Right atrium auricular region (tissue), 2 donors: ENCODE measurements at places on chromosomes 4 and X. TPM values are rescaled to one million over a fixed set of nuclear protein-coding genes. Genes with fewer than 3 reads are reported as not detected.

The SMR3B gene
- total RNA-seq: not detected

The SNCA gene
- 8.5 TPM for total RNA-seq

The EDA gene
- total RNA-seq: 14.9 TPM

The BEX1 gene
- 5.9 TPM for total RNA-seq

DNA sequence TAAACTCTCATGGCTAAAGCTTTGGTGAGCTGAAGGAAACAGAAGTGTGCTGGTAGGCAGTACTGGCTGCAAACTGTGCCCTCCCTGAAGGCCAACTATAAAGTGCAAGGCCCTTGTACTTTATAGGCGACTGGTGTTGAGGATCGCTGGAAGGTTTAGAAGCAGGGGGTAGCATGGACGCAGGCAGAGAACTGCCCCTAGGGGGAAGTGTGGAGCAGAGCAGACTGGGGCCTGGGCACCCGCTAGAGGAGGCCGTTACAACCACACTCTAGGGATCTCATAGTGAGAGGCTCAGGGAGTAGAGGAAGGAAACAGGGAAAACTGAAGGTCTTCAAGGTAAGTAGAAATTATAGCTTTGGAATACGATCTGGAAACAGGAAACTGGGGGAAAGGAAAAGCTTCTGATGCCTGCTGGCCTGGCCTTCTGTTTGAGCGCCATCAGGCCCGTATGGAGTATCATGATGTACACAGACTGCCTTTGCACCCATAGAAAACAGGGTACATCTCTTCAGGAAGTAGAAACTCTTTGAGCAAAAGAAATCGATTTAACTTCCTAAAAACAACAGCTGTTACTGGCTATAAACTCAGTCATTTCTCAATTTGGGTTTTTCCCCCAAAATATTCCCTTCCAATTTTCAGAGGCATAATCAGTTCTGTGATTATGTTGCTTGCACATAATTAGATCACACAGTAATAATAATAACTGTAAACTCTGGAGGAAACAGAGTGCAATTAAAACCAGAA is 23.9 kb upstream of the TMSB4X start:
- H3K4me3 ChIP-seq: no peak overlapping the region
- no peaks in the 10 kb centered on the region for H3K36me3 ChIP-seq
- peak overlapping the region; percentile 69 for H3K27ac ChIP-seq
- DNase-seq: no peak
- H3K27me3 ChIP-seq: no peaks in the 10 kb centered on the region
- peaks cover 18% of the 10 kb centered on the region for H3K4me1 ChIP-seq

DNA sequence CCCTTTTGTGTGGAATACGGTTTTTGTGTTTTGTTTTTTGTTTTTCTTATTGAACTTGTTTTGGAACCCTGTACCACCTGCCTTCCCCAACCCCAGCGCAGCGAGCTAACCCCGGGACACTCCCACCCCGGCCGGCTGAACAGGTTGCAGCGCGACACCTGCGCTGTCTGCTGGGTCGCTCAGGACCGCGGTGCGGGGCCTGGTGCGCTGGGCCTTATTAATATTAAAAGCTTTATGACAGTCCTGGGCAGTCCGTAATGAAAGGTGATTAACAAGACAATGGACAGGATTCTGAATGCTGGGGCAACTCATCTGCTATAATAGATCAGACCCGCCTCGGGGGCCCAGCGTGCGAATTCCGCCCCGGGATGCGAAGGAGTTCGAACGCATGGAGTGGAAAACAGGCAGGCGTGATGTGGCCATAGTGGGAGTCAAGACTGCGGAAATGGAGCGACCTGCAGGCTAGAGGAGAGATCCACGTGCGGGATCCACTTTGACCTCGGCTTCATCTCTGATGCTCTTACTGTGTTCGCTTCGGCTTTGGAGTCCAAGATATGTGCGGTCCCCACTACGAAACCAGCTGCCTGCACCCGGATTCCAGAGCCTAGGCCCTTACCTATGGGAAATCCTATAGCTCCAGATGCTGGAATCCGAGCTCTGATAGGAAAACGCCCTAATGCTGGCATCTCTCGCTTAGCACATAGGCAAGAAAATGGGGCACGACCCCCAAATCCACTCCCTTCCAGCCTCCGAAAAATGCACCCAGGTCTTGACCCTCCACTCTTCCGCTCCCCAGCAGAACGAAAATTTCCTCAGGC is 69.0 kb upstream of the TMEM33 start:
- no peak overlapping the region for H3K27ac ChIP-seq
- H3K4me1 ChIP-seq: no peaks in the 10 kb centered on the region
- no peak for DNase-seq
- peaks cover 25% of the 10 kb centered on the region for H3K27me3 ChIP-seq
- no peak overlapping the region for H3K4me3 ChIP-seq

DNA sequence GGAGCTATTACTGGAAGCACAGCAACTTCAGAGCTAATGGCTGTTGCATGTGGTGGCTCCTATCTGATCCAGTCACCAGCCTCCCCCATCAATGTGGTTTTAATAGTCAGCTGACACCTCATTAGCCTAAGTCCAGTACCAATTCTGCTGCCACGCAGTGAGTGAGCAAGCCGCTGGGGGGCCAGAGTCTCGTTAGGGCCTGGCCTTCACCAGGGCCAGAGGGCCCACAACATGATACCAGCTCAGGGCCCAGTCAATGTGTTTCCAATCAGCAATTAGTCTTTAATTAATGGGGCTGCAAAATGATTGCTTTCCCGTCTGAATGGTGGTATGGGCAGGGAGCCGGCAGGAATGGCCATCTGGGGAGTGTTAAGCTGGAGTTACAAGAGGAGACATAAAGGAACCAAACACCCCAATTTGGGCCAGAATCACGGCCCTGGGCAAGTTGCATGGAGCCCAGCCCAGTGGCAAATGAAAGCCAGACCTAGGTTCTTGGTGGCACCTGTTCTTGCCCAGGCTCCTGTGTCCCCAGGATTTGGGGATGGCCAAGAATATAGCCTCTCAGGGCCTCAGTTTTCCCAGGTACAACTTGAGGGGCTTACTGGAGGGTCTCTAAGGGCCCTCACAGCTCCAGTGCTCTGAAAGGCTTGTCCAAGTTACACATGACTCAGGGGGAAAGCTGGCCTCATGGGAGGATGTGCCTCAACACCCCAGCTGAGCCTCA is 119.2 kb downstream of the EFNB1 start:
- no peak overlapping the region for H3K27ac ChIP-seq
- DNase-seq: peak; percentile 26
- H3K27me3 ChIP-seq: no peaks in the 10 kb centered on the region
- H3K36me3 ChIP-seq: no peaks in the 10 kb centered on the region

GRCh38 chrX:153321381-153322124 is at the start of gene PNMA6F:
TSS of gene PNMA6F (minus strand) at chrX:153321767. CDS start at chrX:153320674, 1,093 bp downstream.
- H3K4me1 ChIP-seq: no peaks in the 10 kb centered on the region
- H3K27me3 ChIP-seq: no peaks in the 10 kb centered on the region
- DNase-seq: peak; percentile 44
- H3K4me3 ChIP-seq: no peak within 1 kb of the TSS
- H3K36me3 ChIP-seq: no peaks in the 10 kb centered on the region

- no peak overlapping the region for H3K27ac ChIP-seq
- no peaks in the 10 kb centered on the region for H3K36me3 ChIP-seq
- H3K4me1 ChIP-seq: peaks cover 3% of the 10 kb centered on the region
- H3K4me3 ChIP-seq: no peak overlapping the region
- no peak for DNase-seq
Observed at GRCh38 chr4:4577359-4577875, 35.6 kb upstream of the STX18 start.

DNA sequence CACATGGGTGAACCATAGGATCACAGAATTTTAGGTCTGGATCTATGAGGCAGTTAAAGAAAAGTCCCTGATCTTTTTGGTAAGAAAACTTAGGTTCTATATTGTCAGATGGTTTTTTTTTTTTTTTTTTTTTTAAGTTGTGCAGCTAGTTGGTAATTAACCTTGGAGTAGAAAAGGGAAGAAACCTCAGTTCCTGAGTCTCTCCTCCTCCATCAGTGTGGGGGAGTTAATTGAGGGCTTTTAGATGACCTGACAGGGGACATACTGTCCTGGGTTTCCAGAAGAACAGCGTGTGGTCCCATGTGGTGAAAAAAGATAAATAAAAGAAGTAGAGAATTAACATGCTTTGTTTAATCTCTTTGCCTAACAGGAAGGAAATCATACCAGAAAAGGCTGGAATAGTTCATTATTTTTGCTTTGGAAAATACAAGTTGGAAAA is 123.7 kb downstream of the ARHGAP10 start:
- H3K4me1 ChIP-seq: no peaks in the 10 kb centered on the region
- no peaks in the 10 kb centered on the region for H3K27me3 ChIP-seq
- H3K4me3 ChIP-seq: no peak overlapping the region
- peak overlapping the region; percentile 57 for H3K27ac ChIP-seq
- no peak for DNase-seq
- peaks cover 7% of the 10 kb centered on the region for H3K36me3 ChIP-seq

DNA sequence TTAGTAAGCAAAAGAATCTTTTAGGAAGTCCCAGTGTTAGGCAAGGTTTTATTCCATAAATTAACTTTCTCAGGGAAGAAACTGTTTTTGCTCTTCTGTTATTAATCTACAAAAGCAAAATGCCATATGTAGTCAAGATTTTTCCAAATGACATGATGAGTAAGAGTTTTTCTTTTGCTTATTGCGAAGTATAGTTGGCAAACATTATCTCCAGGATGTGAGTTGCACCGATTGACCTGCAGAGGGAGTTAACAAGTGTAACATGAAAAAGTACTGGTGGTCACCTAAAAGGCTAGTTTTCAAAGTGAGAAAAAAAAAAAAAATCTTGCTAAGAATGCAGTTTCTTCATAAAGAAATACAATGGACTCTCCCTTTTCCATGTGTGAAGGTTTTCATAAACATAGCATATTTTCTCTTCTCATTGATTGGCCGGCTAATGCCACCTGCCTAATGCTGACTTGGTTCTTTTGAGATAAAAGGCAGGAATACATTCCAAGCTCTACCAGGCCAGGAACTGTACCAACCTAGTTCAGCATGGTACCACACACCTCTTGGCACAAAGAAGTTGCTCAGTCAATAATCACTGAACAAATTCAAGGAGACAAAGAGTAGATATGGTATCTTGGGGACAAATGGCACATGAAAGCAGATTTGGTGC is 100.2 kb downstream of the LNX1 start:
- H3K4me1 ChIP-seq: no peaks in the 10 kb centered on the region
- H3K27me3 ChIP-seq: no peaks in the 10 kb centered on the region
- H3K27ac ChIP-seq: peak overlapping the region; percentile 32
- DNase-seq: peak; percentile 75
- no peaks in the 10 kb centered on the region for H3K36me3 ChIP-seq

DNA sequence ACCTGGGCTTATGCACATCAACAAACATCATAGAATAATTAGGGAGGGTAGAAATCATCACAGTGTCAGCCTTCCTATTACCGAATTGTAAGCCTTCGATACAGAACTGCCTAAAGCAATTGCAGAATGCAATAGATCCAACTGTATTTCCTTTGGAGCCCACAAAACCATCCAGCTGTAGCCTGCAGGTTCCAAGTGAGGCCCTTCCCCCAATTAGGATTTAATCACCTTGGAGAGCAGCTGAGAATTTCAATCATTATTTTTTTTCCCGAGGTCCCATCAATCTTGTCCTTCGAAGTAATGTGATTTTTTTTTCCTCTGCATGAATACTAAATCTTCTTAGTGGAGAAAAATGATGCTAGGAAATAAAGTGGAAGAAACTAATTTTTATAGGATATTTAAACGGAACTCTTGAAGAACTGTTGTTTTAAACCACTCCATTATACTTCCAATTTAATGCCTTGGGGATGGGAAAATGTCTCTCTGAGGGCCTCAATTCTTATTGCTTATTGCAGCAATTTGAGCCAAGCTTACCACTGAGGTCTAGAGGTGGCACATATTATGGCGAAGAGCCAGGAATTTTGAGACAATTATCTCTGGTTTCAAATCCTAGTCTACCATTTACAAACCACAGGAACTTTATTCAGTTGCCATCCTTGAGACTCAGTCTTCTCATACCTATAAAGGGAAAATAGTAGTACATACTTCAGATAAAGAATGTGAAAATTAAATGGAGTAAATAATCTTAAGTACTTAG is 953.4 kb upstream of the IGFBP7 start:
- H3K27me3 ChIP-seq: no peaks in the 10 kb centered on the region
- H3K4me1 ChIP-seq: no peaks in the 10 kb centered on the region
- H3K27ac ChIP-seq: no peak overlapping the region
- DNase-seq: no peak
- no peak overlapping the region for H3K4me3 ChIP-seq

DNA sequence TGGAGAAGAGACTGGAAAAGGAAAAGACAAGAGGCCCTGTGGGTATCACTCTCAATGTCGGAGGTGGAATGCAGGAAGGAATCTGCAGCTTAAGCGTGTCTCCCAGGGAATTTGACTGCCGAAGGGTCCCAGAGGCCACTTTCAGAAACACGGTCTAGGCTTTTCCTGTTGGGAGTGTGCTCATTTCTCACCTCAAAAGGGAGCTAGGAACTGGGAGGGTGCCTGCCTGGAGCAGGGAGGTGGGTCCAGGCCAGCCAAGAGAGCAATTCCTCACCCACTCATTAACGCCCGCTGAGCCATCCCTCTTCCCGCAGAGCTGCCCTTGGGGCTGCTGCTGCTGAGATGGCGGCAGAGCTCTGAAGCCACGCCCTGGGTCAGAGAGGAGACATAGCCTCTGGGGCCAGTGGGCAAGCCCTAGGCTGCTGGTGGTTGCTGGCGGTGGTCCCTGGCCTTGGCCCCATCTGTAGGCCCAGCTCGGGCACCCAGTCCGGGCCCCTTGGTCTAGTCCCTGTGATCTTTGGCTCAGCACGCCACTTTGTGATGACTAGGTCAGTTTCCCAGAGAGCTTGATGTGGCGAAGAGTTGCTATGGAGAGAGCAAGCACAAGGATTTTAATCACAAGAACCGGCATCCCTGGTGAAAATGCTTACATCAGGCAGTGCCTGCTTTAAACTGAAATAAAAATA is 4.1 kb downstream of the ZNF185 start:
- H3K27me3 ChIP-seq: no peaks in the 10 kb centered on the region
- no peaks in the 10 kb centered on the region for H3K4me1 ChIP-seq
- H3K27ac ChIP-seq: no peak overlapping the region
- H3K36me3 ChIP-seq: no peaks in the 10 kb centered on the region
